ENCODE measurements at places on chromosomes 3 and 15.

DNA sequence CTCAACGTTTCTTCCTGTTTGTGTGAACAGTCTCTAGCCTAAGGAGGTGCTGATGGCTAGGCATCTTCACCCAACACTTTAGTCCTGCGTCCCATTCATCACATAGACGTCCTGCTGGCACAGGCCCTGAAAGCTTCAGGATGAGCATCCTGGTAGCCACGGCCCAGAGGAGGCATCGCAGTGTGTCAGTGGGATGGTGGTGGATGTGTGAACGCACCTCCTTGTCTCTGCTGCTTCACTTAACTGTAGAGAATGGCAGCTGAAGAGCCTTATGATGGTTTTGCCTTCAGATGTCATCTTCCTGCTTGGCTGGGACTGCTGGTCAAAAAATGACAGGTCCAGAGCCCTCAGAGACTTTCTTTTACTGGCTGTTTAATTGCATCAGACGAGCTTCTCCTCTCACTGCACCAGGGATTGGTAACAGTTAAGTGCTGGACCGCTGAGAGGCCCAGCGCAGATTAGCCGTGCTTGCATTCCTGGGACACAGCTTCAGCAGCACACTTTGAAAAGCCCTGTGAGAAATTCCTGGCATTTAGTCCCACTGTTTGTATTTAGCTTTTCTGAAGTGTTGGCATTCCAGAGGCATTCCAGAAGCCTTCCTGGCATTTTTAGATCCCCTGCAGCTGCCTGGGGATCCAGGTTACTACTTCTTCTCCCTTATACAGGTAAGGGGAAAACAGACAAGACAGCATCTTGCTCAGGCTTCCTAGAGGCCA, 132.4 kb upstream of the PLXNA1 start:
- DNase-seq = no peak

GRCh38 chr15:59396211-59396610, 23.5 kb upstream of the MYO1E start:
- no peak for DNase-seq

- no peak for DNase-seq
These were observed 12.2 kb downstream of the SLCO2A1 start for GRCh38 chr3:134017490-134017889.

GRCh38 chr15:90871716-90872485, 3.5 kb downstream of the FURIN start:
- DNase-seq = no peak

DNA sequence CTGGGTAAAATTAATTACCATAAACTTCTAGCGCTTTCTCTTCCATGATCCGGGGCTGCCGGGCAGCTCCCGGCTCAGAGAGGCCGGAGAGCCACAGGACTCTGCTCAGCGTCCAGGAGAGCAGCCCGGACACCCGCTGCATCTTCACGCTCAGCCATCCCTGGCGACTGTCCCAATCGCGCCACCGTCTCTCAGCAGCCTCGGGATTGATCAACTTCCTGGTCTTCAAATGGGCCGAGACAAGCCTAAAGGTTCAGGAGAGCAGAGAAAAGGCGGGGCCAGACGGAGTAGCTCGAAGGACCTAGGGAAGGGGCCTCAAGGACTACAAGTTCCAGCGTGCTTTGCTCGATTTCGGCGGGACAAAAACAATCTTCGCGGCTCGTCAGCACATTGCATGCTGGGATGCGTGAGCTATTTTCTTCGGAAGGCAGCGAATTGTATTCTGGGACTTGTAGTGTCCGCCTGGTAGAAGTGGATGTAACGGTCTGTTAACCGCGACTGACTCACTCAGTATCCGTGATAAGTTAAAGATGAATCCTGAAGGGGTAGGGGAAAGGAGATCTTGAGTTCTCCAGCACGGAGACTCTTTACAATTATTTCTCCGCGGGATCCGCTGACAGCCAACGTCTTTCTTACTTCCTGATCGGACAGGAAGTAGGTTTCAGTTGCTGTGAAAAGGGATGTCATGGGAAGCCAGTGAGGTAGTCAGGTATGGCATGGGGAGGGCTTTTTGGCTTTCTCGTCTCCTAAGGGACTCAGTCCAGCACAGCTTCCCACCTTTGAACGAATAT, at the start of gene CIAO2A:
TSS of gene CIAO2A (minus strand) at position 212 of the 791 bp plus-strand sequence. CDS start at position 142, 70 bp downstream.
- peak; percentile 95 for DNase-seq

- DNase-seq = no peak
These were observed 32.8 kb downstream of the ETV5 start for GRCh38 chr3:186075931-186076567.
